ENCODE measurements at places on chromosomes 6 and 20.

DNA sequence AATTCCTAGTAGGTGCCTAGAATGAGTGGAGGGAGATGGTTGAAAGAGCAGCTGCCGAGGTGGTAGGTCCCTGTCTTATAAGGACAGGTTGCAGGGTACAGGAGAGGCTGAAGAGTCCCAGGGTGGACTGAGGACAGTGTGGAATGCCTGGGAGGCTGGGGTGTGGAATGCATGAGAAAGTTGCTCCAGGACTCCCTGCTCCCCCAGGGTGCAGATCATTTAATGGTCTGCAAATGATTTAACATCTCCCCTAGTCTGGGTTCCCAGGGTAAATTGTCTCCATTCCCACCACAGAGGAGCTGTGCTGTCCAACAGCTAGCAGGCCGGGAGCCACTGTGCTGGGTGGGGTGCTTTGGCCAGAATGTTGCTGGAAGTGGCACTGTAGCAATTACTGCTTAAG is 76.0 kb downstream of the CD83 start:
- H3K27me3 ChIP-seq = no peaks in the 10 kb centered on the region
- no peak overlapping the region for H3K4me3 ChIP-seq
- H3K36me3 ChIP-seq = no peaks in the 10 kb centered on the region
- no peak for DNase-seq
- no peaks in the 10 kb centered on the region for H3K4me1 ChIP-seq

DNA sequence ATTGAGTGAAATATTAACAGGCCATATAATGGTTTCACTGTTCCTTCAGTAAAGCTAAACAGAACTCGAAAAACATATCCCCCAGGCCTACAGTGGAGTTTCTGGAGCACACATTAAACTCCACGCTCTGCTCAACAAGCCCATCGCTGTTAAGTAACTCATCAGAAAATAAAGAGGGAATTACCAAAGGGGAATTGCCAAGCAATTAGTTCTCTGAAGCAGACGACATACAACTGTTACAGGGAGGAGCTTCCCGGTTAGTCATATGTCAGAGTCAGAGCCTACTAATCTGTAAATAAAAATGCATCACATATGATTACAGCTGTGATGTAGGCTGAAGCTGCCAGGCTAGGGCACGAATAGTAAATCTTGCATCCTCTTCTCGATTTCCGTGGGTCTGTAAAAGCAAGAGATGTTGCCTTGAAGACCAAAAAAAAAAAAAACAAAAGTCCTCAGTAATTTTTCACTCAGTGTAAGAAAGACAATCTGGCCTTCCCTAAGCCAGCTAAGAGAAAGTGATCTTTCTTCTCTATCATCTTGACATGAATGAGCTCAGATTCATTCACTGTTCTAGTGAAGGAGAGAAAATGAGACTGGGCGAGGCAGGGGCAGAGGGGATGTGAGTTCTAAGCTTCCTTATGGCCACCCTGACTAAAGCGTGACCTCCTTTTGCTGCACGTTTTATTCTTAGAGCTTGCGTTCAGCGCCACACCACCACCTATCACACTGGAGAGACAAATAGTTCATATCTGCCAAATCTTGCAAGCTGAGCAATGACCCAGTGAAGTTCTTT is 13.8 kb downstream of the ATXN1 start:
- peaks cover 5% of the 10 kb centered on the region for H3K36me3 ChIP-seq
- H3K4me3 ChIP-seq = no peak overlapping the region
- peaks cover 85% of the 10 kb centered on the region for H3K4me1 ChIP-seq
- no peak for DNase-seq
- peak overlapping the region; percentile 57 for H3K27ac ChIP-seq

DNA sequence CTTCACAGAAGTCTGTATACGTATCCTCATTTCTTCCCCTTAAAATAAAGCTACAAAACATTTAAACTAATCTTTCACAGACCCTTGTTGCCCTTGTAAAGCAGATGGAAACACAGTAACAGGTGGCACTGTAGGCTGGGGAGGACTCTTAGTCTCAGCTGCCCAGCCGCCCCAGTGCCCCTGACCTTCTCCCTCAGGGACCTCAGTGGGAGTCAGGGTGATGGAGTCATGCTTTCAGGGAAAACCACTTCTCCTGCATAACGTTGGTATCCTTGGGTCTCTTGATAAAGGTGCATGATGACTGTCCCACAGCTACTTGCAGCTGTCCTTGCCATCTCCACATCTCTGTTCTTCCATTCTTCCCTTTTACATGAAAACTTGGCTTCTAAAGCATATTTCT is 198.6 kb downstream of the CDKAL1 start:
- DNase-seq = no peak
- H3K27ac ChIP-seq = no peak overlapping the region
- H3K27me3 ChIP-seq = no peaks in the 10 kb centered on the region

DNA sequence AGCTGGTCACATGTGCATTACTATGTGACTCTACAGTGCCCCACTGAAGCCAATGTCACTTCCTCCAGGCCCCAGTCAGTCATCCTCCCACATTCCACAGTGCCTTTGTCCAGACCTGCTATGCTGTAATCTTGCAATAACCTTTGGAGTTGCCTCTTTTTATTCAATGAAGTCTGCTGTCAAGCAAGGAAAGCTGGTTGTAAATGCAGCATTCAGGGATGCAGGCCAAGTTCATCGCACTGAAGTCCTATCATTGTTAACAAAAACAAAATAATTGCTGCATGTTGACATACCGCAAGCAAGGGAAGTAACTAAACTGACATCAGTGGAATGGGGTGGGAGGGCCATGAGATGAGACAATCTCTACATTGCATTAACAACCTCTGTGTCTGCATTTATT is 131.2 kb upstream of the CDYL start:
- DNase-seq = peak; percentile 52
- H3K27ac ChIP-seq = no peak overlapping the region
- H3K36me3 ChIP-seq = no peaks in the 10 kb centered on the region
- no peak overlapping the region for H3K4me3 ChIP-seq

GRCh38 chr6:111154981-111155380 is 67.7 kb downstream of the SLC16A10 start:
- H3K27me3 ChIP-seq = no peaks in the 10 kb centered on the region
- no peak overlapping the region for H3K27ac ChIP-seq
- H3K4me3 ChIP-seq = no peak overlapping the region
- H3K36me3 ChIP-seq = no peaks in the 10 kb centered on the region
- no peak for DNase-seq
- H3K4me1 ChIP-seq = no peaks in the 10 kb centered on the region

GRCh38 chr20:51959066-51959542 is 156.8 kb upstream of the SALL4 start:
- H3K4me3 ChIP-seq = no peak overlapping the region
- H3K4me1 ChIP-seq = no peaks in the 10 kb centered on the region
- DNase-seq = no peak
- H3K27ac ChIP-seq = no peak overlapping the region

Measured in vagina (tissue), 2 donors.